ENCODE measurements at places on chromosomes 3 and 15.

DNA sequence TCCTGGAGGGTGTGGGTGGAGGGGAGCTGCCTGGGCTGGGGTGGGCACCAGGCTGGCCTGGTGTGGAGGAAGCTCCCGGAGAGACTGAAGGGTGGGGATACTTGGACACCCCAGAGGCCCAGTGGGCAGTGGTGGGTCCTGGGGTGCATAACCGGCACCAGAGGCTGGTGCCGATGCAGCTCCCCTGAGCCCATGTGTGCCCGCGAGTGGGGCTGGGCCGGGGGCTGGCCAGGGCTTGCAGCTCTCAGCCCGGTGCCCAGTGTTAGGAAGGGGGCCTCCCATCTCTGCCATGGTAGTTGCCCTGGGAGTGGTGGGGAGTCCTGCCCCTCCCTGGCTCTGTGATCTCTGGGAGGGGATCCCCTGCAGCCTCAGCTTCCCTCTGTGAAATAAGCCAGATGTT, 9.3 kb downstream of the PLXNA1 start:
- DNase-seq, result no peak

DNA sequence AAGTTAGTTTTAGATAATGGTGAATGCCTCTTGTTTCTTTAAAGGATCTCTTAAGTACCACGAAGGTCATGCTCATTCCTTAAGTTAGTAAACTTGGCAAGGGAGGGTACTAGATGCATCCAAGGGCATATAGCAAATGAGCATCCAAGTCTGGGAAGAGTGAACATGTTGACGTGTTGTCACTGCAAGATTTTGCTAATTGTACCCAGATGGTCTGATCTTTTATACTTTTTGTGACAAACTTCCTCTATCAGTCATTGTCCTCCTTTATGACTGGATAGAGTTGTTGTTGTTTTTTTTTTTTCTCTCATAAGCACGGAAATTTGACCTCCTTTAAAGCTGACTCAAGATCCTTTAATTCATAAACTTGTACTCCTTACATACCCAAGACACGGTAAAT, 121.3 kb downstream of the CHST2 start:
- no peak for DNase-seq

- no peak for DNase-seq
Observed at GRCh38 chr3:125214738-125215137, 2.2 kb upstream of the SLC12A8 start.

GRCh38 chr3:129162729-129163579, 2.1 kb upstream of the ISY1 start:
- DNase-seq, result no peak

All from activated CD4-positive, alpha-beta T cell treated with anti-CD3 and anti-CD28 coated beads for 4 hours (primary cell).